Adrenal gland (tissue), 19 donors: ENCODE measurements at places on chromosomes 7 and 10. TPM values are rescaled to one million over a fixed set of nuclear protein-coding genes. Genes with fewer than 3 reads are reported as not detected.

GRCh38 chr7:101093906-101094305, 8.6 kb downstream of the TRIM56 start:
- no peaks in the 10 kb centered on the region for H3K4me1 ChIP-seq
- H3K36me3 ChIP-seq, result no peaks in the 10 kb centered on the region
- no peaks in the 10 kb centered on the region for H3K27me3 ChIP-seq
- H3K4me3 ChIP-seq, result no peak overlapping the region
- no peak for DNase-seq
- no peak overlapping the region for H3K27ac ChIP-seq

GRCh38 chr10:90905925-90906324, 15.0 kb downstream of the ANKRD1 start:
- H3K4me1 ChIP-seq, result no peaks in the 10 kb centered on the region
- no peak overlapping the region for H3K4me3 ChIP-seq
- no peak for DNase-seq
- peaks cover 3% of the 10 kb centered on the region for H3K36me3 ChIP-seq
- no peak overlapping the region for H3K27ac ChIP-seq

- no peaks in the 10 kb centered on the region for H3K4me1 ChIP-seq
- no peaks in the 10 kb centered on the region for H3K27me3 ChIP-seq
- H3K4me3 ChIP-seq, result no peak overlapping the region
- H3K36me3 ChIP-seq, result no peaks in the 10 kb centered on the region
- H3K27ac ChIP-seq, result no peak overlapping the region
Measured at GRCh38 chr10:12975266-12975665, 26.2 kb downstream of the CCDC3 start.

DNA sequence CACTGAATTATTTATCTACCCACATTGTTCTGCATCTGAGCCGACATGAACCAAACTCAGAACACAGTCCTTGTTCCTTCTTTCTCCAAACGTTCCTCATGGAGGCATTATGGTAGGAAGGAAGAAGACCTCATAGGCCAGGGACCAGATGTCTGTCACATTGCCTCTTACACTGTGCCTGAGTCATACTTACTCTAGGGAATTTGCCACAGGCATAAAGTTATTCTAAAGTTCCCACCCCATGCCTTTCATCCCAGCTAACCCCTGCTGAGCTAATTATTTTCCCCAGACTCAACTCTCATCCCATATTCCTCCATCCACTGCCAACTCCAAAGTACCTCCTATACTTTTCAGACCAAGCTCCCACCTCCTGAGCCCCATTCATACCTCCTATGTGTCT, 21.2 kb downstream of the MAT1A start:
- no peak overlapping the region for H3K27ac ChIP-seq
- no peaks in the 10 kb centered on the region for H3K27me3 ChIP-seq
- no peaks in the 10 kb centered on the region for H3K4me1 ChIP-seq
- no peaks in the 10 kb centered on the region for H3K36me3 ChIP-seq
- no peak for DNase-seq

Gene FAM221A
- total RNA-seq, result 4.7 TPM
